HFF-Myc (cell line): ENCODE measurements at places on chromosomes 5 and 9.

DNA sequence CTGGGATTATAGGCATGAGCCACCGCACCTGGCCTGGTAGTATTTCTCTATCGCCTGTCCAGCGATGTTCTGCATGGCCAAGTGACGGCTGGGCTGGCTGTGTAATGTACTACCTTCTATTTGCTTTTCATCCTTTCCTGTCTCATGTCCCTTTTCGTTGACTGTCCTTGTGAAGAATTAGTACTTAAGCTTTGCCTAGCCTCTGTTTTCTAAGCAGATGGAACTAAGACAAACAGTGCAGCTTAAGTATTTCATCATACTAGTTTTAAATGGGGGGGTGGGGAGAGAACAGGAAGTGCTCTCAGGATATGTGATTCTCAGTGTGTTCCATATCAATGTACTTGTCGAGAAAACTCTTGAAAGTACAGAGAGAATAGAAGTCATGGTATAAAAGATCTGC lies 31.7 kb upstream of the CCL21 start:
- DNase-seq: no peak

GRCh38 chr9:95606489-95607350 lies 89.9 kb upstream of the PTCH1 start:
- DNase-seq: no peak

GRCh38 chr5:146213210-146213826 lies 9.9 kb downstream of the RBM27 start:
- no peak for DNase-seq

DNA sequence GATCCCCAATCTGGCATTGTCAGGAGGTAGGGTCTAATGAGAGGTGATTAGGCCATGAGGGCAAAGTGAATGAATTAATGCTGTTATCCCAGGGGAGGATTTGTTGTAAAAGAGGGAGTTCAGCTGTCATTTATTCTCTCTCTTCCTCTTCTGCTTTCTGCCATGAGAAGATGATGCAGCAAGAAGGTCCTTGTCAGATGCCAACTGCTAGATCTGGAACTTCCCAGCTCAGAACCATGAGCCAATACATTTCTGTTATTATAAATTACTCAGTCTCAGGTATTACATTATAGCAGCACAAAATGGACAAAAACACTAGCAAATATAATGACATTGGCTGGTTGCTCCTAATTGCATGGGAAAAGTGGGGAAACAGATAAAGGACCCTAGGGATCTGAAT lies 15.6 kb upstream of the BICD2 start:
- no peak for DNase-seq

- DNase-seq: no peak
Observed at GRCh38 chr9:22169243-22169642, 160.1 kb upstream of the CDKN2B start.

GRCh38 chr9:125989090-125989501 lies 241.9 kb downstream of the PBX3 start:
- no peak for DNase-seq

DNA sequence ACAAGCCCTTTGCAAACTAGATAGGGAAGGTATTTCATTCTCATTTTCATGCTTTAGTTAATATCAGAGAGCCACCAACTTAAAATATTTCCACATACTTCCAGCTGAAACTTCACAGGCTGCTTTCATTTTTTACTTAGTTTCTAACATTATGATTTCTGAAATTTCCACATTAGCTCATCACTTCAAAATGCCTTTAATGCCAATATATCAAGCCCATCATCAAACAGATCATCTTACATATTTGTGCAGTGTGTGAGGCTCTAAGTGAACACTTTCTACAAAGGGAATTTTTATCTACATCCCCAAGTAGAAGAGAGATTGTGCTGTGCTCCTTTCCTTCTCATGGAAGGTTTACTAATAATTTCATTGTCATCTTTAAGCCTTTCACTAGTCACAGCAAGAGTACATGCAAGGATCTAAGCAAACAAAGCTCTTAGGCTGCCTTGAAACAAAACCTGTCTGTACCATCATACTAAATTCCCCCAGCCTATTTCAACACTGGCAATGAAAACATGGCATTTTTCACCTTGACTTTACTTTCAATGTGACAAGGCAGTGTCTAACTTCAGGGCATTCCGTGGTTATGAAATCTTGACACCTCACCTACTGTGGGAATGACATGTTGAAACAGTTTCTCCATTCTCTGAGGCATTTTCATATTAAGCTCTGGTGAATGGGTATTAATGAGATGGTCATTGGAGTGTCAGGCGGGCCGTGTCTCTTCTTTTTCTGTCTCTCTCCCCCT lies 45.4 kb downstream of the PPP2R2B start:
- no peak for DNase-seq

- DNase-seq: no peak
Observed at GRCh38 chr5:43362725-43363435, 49.3 kb downstream of the CCL28 start.

GRCh38 chr9:69445251-69445650 lies 120.2 kb downstream of the ENTREP1 start:
- DNase-seq: no peak

DNA sequence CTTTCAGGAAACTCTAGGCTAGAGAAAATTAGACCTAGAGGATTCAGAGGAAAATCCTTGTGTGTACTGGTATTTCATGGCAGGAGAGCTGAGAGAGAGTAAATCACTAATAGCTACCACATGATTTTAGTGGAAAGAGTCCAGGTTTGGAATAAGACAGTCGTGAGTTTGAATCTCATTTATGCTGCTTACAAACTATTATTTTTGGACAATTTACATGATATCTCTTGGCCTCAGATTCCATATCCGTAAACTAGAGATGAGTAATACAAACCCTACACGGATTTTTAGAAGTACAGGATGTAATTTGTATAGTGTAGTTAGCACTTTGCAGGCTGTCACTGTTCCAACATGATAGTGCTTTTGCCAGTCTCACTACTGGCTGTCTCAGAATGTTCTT lies 2.7 kb downstream of the IL31RA start:
- peak; percentile 49 for DNase-seq

- DNase-seq: no peak
Observed at GRCh38 chr5:135458921-135459331, 6.8 kb upstream of the TIFAB start.

DNA sequence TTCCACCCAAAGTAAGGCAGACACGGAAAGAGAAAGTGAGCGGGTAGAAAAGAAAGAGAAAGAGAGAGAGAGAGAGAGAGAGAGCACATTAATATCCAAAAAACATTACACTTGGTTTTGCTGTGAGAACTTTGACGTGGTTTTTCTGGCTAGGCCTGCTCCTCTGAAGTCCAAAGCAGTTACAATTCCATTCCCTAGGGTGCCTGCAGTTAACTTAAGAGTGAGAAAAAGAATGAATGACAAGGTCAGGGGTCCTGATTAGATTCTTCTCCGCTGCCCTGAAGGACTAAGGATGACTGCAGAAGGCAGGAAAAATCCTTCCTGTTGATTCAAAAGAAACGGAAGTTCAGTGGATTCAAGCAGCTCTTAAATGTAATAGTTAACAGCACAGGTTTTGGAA lies 589.8 kb downstream of the PRELID2 start:
- DNase-seq: no peak

DNA sequence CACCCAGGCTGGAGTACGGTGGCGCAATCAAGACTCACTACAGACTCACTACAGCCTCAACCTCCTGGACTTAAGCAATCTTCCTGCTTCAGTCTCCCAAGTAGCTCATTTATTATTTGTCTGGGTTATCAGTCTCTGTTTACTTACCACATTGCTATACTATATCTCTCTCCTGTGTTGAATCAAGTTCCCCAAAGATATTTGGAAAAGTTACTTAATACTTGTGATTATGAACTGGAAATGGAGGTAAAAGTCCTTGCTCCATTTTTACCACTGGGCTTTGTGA lies 55.6 kb downstream of the ANGPTL2 start:
- no peak for DNase-seq

DNA sequence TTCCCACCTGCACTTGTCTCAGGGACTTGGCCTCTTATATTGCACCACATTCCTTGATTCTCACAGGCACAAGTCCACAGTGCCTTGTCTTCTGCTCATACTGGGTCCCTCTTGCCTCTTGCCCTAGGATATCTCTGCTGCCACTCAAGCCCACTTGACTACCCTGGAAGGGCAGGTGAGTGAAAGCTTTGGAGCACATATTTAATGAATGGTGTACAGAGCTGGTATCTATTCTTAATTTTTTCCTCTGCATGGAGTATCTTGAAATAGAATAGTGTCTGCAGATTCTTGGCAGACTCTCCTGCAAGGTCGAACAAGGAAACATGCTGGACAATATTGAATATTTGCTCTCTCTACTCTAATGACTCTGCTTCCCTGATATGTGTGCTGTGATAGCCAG lies 1248.0 kb downstream of the MAT2B start:
- no peak for DNase-seq

- DNase-seq: no peak
Observed at GRCh38 chr5:96048763-96049162, 87.1 kb upstream of the ELL2 start.

GRCh38 chr5:137122075-137122474 lies 377.1 kb downstream of the SPOCK1 start:
- DNase-seq: no peak

DNA sequence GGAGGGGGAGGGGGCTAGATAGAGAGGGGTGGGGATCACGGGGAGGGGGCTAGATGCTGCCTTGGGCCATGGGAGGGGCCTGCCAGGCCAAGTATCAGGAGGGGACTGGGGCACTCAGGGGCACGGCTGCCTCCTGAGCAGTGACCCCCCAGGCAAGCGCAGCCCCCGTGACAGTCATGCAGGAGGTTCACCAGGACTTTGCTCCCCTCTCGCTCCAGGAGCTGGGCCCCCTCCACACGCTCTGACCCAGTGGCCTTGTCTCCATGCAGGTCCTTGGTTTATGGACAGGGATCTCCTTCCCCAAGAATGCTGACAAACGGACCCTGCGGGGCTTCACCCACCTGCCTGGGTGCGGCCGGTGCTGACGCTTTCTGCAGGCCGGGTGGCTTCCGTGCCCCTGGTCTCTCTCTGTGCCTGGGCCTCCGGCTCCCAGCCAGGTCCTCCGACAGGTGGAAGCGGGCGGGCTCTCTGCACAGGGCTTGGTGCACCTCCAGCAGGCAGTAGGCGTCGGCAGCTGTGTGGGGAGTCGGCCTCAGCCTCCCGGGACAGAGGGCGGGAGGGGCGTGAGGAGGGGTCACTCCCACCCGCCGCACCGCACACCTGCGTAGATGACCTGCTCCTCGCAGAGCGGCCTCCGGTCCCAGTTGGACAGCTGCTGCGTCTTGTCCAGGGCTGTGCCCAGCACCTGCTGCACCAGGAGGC lies 46.8 kb upstream of the NRARP start:
- DNase-seq: no peak

- DNase-seq: no peak
Observed at GRCh38 chr9:9819886-9820285, 792.9 kb downstream of the PTPRD start.

DNA sequence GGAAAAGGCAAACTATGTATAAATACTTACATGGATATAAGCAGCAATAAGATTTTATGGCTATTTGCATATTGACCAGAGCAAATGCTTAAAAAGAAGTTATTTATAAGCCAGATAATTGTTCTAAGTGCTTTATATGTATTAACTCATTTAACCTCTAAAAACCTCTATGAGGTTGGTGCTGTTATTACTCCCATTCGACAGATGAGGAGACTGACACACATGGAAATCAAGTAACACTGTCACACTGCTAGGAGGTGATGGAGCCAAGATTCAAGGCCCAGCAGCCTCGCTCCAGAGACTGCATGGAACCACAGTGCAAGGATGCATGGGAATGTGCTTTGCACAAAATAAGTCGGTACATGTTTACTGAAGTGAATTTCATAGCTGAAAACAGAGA lies 53.7 kb downstream of the C5 start:
- no peak for DNase-seq

- no peak for DNase-seq
Observed at GRCh38 chr5:159171274-159171673, 38.1 kb downstream of the RNF145 start.

GRCh38 chr9:74847478-74848152 lies 40.1 kb downstream of the TRPM6 start:
- DNase-seq: no peak

GRCh38 chr9:93222890-93223259 lies 38.9 kb downstream of the WNK2 start:
- no peak for DNase-seq

DNA sequence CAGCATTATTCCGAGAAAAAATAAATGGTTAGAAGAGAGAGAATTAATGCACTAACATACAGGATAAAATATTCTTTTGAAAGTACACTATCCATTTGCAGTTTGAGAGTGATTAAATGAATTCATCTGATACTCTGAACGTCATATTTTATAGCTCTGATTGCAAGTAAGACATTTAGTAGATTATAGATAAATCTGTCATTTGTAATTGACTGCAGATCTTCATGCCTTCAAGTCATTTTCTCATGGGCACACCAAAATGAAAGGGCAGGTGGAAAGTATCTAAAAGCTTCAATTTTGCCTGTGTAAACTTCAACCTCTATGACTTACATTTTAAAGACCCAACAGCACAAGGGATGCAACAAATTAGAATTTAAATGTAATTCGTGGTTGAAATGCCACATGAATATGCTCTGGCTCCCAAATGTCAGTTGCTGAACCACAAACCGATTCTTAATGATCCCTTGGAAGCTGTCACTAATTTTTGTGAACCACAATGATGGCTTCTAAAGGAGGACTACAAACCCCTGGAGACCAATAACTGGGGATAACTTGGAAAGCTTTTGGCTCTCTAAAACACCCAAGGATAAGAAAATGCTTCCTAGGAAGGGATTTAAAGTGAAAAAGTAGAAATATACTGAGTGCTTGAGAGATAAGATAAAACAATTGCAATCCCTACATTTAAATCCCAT lies 3.9 kb downstream of the TYRP1 start:
- no peak for DNase-seq

DNA sequence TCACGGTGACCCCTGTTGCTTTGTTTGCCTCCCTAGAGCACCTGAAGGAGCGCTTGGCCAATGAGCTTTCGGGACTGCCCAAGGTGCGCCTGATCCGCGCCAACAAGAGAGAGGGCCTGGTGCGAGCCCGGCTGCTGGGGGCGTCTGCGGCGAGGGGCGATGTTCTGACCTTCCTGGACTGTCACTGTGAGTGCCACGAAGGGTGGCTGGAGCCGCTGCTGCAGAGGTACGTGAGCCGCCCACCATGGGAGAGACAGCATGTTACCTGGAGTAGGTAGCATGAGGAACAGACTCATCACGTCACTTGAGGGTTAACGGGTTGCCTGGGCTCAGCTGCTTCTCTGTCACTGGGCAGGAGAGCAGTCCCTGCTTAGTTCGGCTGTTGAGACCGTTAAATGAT lies 19.2 kb downstream of the GALNT12 start:
- no peak for DNase-seq

GRCh38 chr9:9919174-9919775 lies 693.5 kb downstream of the PTPRD start:
- DNase-seq: no peak
